ENCODE measurements at places on chromosomes 11 and 22.

GRCh38 chr11:100630898-100631297 lies 56.2 kb upstream of the ARHGAP42 start:
- no peak for DNase-seq

DNA sequence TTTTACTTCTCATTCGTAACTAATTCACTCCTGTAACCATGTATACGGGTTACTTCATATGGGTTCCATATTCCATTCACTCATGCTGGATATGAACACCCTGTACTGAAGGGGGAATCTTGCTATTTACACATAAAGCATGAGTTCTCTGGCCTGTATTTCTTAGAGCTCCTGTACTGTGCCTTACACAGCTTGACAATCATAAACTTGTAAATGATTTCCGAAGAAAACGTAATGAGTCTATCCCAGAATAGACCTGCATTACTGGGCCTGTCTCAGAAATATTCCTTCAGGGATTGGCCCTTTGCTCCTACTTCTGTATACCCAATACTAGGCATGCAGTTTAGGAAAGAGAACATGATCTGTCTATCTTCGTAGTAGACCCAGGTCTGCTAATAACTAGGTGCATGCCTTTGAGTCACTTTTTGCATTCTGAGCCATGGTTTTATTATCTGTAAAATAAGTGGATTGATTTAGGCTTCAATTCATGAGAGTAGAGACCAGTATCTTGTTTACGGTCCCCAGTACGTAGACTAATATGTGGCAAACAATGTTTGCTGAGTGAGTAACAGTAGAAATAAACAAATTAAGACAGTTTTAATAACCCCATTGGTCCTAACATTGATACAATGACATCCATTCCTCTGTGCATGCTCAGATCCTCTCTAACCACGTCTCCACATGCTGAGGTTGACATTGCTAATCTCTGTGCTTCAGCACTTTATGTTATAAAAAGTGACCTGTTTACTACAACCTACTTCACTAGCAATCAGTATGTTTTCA lies 1.2 kb downstream of the CCDC34 start:
- no peak for DNase-seq

DNA sequence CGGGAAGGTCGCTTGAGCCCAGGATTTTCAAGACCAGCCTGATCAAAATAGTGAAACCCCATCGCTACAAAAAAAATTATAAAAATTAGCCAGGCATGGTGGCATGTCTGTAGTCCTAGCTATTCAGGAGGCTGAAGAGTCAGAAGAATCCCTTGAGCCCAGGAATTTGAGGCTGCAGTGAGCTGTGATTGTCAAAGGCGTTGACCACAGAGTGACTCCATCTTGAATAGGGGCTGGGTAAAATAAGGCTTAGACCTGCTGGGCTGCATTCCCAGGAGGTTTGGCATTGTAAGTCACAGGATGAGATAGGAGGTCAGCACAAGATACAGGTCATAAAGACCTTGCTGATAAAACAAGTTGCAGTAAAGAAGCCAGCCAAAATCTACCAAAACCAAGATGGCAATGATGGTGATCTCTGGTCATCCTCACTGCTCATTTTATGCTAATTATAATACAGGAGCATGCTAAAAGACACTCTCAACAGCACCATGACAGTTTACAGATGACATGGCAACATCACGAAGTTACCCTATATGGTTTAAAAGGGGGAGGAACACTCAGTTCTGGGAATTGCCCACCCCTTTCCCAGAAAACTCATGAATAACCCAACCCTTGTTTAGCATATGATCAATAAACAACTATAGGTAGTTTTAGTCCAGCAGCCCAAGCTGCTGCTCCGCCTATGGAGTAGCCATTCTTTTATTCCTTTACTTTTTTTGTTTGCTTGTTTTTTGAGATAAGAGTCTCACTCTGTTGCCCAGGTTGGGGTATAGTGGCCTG lies 2.8 kb upstream of the RDX start:
- DNase-seq = no peak

DNA sequence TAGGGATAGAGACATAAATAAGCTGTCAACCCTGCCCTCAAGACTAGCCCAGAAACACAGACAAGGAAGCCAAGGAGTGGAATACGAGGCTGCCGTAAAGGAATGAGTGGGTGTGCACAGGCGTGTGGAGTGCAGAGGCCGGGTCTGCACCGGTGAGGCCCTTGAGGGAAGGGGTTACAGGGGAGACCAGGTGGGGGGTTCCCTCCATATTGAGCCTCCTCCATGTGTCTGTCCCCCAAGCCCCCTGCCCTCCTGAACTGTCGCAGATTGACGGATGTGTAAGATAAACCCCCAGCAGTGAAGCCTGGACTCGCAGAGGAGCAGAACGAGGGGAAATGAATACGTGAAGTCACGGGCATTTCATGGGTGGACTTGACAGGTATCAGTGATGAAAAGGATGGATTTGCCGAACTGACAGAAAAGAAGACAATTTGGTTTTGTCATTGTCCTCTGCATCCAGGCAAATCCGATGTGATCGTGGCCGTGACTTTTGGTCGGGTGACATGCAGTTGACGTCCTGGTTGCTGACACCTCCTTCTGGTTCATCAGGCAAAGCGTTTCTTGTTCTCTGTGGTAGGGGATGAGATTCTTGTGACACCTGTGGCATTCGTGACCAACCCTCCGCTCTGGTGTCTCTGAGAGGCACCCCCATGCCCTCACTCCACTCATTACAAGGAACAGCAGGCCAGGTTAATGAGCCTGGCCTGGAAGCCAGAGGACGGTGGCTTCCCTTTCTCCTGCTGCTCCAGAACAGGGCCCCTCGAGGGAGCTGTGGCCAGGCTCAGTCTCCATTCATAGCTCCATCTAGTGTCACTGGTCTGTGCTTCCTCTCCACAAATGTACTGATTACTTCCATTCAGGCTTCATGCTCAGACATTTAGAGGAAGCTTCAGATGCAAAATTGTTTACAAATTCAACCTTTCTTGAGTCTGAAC lies 223.1 kb upstream of the B3GAT1 start:
- no peak for DNase-seq

- DNase-seq = peak; percentile 19
Observed at GRCh38 chr11:111797145-111797581, 31.0 kb upstream of the PPP2R1B start.

DNA sequence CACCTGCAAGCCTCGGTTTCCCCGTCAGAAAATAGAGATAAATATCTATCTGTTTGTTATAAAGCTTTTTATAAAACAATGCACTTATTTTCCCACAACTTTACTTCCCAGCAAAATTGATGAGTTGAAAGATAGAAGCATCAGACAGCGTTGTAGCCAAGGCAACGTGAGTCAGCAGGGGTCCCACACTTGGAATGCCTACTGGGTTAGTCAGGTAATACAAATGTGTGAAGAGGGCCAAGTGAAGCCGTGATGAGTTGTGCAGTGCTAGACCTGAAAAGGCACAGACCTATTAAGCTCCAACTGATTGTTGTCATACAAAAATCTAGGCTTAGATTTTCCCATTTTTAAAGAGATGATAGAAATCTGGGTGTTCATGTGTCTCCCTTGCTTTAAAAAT lies 118.7 kb downstream of the PGR start:
- no peak for DNase-seq

- no peak for DNase-seq
Observed at GRCh38 chr22:46413725-46414379, 78.3 kb downstream of the TRMU start.

DNA sequence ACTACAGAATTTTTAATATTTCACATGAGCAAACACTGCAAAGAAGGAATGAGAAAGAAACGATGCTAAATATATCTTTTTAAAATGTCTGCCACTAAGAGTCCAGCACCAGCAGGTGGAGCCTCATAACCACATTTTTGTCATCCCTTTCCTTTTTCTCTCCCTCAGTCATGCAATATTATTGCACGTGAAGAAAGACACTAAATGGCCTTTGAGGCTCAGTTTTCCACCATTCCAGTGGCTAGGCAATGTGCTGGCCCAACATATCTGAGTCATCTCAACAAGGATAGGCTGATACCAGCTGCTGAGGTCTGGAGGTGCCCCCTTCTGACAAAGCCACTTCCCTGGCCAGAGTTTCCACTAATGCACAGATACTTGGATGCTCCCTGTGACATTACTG lies 1.8 kb downstream of the ALKBH8 start:
- DNase-seq = peak; percentile 71

DNA sequence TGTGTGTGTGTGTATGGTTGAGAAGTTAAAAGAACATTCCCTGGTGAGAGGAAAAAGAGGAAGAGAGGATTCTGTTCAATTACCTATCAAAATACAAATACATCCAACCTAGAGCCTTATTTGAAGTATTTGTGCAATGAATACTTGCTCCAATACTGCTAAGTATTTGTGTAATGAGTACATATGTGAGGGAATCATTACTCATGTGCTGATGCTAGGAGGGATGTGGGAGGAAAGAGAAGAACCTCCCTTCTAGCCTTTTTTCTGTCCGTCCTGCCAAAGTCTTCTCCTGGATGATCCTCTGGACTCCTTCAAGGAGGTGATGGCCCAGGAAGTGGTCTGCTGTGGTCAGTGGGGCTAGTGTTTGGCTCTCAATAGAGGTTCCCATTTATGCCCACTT lies 36.0 kb upstream of the ACCSL start:
- DNase-seq = peak; percentile 78

- no peak for DNase-seq
Observed at GRCh38 chr11:115470928-115471327, 33.3 kb downstream of the CADM1 start.

GRCh38 chr11:111344032-111344431 lies 35.0 kb downstream of the POU2AF1 start:
- DNase-seq = peak; percentile 78

DNA sequence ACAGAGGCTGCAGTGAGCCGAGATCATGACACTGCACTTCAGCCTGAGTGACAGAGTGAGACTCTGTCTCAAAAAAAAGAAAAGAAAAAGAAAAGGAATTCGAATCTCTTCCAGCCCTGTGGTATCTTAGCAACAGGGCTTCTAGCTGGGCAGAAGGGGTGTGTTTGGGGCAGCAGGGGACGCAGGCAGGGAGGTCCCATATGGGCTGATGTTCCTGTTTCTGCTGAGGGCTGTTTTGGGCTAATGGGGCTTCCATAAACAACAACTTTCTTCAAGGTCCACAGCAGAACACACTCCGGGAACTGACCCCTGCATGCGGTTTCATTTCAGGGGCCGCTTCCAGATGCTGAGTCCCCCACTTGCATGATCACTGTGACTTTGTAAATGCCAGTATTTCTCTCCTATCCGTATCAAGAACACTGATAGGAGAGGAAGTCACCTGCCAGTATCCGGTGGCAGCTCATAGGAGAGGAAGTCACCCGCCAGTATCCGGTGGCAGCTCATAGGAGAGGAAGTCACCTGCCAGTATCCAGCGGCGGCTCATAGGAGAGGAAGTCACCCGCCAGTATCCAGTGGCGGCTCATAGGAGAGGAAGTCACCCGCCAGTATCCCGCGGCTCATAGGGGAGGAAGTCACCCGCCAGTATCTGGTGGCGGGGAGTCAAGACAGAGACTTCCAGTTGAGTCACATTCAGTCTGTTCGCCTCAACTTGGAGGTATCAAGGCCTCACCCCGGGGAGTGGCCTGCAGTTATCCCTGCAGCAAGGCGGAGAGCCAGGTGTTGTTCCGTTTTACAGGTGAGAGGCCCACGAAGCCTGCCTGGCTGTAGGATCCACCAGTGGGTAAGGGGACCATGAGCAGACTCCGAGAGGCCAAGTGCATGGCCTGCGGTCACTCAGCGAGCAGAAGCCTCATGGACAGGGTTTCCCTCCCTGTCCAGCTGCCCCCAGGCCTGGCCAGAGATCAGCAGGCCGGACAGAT lies 8.3 kb upstream of the FGF19 start:
- DNase-seq = no peak

- no peak for DNase-seq
Observed at GRCh38 chr11:2271327-2272227, 1.2 kb upstream of the ASCL2 start.

All from HCEC 1CT (cell line).